ENCODE measurements at places on chromosomes 5 and 9.

DNA sequence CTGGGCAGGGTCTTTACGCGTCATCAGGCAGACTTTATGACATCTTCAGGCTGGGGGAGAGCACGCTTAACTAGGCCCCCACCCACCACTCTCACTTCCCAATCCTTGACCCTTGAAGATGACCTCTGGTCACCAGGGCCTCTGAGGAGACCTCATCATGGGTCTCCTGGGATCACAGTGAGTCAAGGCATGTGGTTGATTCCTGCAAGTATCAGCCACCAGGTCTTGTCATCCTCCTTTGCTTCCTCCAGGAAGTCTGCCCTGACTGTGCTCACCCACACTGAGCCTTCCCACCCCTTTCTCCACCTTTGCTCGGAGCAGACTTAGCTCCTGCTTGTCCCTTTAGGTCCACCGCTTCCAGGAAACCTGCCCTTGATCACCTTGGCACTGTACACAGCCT is 17.3 kb downstream of the ODF2 start:
- DNase-seq, result no peak

GRCh38 chr5:91135475-91136248 is 247.5 kb downstream of the ARRDC3 start:
- DNase-seq, result no peak

DNA sequence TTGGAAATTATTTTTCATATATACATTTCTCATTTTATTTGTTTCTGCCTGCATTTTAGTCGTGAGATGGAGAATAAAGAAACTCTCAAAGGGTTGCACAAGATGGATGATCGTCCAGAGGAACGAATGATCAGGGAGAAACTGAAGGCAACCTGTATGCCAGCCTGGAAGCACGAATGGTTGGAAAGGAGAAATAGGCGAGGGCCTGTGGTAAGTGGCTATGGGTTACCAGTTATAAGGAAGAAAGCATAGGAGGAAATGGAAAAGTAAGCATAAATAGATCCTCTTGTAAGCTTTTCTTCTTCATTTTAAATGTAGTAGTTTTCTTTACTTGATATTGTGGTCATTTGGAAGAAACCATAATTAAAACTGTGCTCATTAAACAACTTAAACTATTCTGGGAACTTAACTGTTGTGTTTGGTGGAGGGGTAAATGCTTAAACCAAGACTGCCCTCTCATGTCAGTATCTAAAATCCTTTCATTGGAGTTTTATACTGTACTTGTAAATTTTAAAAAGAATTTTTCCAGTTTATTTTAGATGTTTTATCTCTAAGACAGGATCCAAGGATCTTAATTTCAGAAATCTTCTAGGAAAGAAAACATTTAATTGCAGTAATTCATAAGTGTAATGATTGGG is 41.3 kb downstream of the MAP3K1 start:
- no peak for DNase-seq

- DNase-seq, result no peak
These were observed 3.1 kb downstream of the CCDC183 start for GRCh38 chr9:136799079-136799853.

Measured in H54 (cell line).